ENCODE measurements at places on chromosomes 1 and 21. TPM values are rescaled to one million over a fixed set of nuclear protein-coding genes. Genes with fewer than 3 reads are reported as not detected.

- H3K4me3 ChIP-seq = no peak overlapping the region
- H3K27ac ChIP-seq = no peak overlapping the region
- no peak for DNase-seq
- H3K27me3 ChIP-seq = no peaks in the 10 kb centered on the region
- H3K36me3 ChIP-seq = peaks cover 13% of the 10 kb centered on the region
Measured at GRCh38 chr1:26790551-26790953, 2.8 kb downstream of the PIGV start.

- peaks cover 25% of the 10 kb centered on the region for H3K27me3 ChIP-seq
- H3K36me3 ChIP-seq = no peaks in the 10 kb centered on the region
- H3K4me1 ChIP-seq = no peaks in the 10 kb centered on the region
- H3K4me3 ChIP-seq = no peak overlapping the region
- H3K27ac ChIP-seq = no peak overlapping the region
Measured at GRCh38 chr1:213417846-213418245, 366.8 kb downstream of the RPS6KC1 start.

DNA sequence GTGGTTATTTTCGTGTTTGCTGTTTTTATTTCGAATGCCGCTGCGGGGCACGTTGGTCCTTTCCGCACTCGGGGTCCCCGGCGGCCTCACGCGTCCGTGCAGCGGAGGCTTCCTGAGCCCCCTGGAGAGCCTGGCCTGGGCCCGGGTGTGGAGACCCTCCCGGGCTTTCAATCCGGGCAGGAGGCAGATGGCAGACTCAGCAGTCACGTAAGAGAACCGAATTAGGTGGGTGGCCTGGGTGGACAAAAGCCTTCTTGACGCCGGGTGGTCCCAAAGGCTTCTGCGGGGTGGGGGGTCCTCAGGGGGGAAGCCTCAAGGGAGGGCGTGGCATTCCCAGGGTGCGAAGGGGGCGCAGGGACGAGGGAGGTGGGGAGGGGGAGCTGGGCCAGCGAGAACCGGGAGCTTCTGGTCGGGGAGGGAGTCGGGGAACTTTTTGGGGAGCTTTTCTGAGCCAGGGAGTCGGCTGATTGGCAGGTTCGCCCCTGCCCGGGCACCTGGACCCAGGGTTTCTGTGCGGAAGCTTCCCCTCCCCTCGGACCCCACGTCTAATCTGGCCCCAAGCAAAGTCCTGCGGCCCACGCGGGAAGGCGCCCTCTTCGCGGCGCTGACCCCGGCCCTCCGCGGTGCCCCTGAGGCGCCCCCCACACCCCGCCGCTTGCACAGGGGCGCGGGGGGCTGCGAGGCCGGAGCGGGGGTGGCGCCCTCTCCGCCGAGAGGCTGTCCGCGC, 1.3 kb upstream of the HES4 start:
- H3K27ac ChIP-seq = peak overlapping the region; percentile 95
- H3K4me3 ChIP-seq = peak overlapping the region; percentile 52
- no peaks in the 10 kb centered on the region for H3K36me3 ChIP-seq
- DNase-seq = peak; percentile 41
- peaks cover 93% of the 10 kb centered on the region for H3K4me1 ChIP-seq

Gene DNAJC6
- 45.5 TPM for total RNA-seq

Gene AIRE
- not detected for total RNA-seq
